ENCODE measurements at places on chromosomes 1 and 21.

GRCh38 chr1:105830571-105831146 is 1225.8 kb upstream of the PRMT6 start:
- no peak for DNase-seq

GRCh38 chr1:90472775-90473174 is 244.3 kb downstream of the BARHL2 start:
- DNase-seq: no peak

DNA sequence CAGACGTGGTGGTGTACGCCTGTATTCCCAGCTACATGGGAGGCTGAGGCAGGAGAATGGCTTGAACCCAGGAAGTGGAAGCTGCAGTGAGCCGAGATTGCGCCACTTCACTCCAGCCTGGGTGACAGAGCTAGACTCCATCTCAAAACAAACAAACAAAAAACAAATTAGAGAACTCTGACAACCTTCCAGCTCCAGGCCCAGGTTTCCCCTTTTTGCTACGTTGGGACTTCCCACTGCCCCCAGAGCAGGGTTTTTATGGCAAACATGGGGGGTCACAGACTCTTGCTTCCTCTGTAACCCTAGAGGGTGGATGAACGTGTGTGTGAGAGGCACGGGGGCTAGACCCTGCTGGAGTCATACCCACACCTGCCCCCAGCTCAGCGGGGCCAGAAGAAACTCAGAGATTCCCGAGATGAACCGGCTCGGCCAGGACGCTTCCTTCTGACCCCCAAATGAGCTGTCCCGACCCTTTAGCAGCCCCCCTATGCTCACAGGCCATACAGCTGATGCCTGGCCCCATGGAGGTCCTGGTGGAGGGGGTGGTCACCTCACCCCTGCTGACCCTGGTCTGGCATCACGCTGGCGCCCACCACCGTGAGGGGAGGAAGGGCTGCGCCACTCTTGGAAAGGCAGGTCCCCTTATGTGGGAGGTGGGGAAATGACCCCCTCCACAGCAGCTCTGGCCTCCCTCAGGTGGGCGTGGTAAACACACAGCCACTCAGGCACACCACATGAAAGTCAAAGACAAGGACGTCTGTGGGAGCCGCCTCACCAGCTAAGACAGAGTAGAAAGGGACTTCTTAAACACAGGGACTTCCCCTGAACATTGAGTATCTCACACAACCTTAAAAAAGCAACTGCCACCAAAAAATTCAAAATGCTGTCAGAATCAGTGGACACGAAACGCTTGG is 7.1 kb downstream of the GPR157 start:
- no peak for DNase-seq

GRCh38 chr1:108049178-108049819 is 84.3 kb upstream of the VAV3 start:
- DNase-seq: no peak

DNA sequence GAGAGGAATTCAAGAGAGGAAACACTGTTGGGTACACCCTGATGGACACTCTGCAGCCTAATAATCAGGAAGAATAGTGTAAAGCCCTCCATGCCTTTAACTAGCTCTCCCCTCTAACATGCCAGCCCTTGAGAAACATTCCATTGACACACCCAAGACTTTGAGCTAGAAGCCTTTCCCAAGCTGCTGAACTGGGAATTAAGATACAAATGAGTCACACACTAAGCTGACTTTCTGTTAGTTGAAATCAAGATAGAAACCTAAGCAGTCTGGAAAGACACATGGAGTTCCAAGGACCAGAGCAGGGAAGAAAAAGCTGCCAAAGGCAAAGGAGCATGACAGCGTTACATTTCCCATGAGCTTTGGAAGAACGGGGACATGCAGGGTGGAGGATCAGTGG is 380.8 kb downstream of the NPHP4 start:
- no peak for DNase-seq

GRCh38 chr1:9201401-9202239 is 33.0 kb upstream of the H6PD start:
- DNase-seq: no peak

GRCh38 chr1:112264553-112264952 is 131.5 kb upstream of the CTTNBP2NL start:
- DNase-seq: no peak

DNA sequence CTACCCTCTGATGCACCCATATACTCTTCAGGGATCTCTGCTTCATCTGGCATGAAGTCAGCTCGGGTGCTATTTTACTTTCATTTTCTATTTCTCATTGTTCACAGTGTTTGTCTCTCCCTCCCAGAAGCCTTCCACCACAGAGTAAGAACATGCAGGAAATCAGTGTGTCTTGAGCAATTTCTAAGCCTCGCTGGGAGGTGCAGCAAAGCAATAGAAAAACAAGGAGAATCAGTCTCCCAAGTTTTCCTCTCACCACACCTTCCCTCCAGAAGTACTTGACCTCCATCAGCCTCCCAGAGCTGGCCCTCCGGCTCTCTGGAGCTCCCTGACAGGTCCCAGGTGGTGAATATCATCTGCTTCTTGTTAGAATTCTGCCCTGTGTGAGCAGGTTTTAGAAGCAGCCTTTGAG is 594.7 kb upstream of the CAMK1G start:
- DNase-seq: no peak

DNA sequence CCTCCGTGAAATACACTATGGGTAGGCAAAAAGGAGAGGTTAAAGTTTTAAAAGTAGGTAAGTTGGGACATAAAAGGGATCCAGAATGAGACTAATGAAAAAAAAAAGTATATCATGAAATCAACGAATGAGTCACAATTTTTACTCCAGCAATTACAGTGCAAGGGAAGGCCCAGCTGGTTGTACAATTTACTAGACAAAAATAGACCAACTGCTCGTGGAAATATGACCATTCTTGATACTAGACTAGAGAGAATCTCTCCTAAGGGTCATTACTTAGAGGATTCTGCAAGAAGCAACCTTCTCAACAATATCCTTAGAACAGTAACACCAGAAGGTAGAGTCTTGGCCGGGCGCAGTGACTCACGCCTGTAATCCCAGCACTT is 55.1 kb upstream of the EFHD2 start:
- no peak for DNase-seq

DNA sequence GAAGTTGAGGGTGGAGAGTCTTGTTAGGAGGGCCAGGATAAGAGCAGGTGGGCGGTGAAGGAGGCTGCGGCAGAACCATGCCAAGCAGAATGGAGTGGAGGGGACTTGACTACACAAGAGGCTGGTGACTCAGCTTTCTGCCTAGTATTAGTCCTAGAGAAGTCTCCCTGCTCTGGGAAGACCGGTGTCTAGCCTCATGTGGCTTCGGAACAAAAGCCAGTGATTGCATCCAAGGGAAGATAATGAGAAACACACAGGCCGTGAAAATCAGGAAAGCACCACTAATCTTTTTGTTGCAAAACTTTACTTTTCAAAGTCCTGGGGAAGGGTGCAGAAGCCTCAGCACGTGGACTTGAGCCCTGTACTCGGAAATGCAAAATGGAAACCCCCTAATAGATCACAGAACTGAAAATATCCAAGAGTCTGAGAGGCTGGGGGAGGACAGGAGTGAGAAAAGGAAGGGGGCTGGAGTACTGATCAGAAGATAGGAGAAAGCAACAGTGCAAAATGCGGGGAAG is 31.4 kb downstream of the DDR2 start:
- no peak for DNase-seq

DNA sequence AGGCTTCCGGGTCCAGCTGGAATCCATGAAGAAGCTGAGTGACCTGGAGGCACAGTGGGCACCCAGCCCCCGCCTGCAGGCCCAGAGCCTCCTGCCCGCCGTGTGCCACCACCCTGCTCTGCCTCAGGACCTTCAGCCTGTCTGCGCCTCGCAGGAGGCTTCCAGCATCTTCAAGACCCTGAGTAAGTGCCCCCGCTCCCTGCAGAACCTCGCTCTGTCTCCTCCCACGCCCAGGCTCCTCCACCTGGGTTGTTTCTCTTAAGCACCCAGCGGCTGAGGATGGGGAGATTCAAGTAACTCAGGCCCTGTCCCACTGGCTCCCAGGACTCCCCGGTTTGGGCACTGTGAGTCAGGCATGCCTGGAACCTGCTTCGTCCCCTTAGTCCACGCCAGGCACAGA is 1.5 kb downstream of the GUCA2B start:
- DNase-seq: no peak

DNA sequence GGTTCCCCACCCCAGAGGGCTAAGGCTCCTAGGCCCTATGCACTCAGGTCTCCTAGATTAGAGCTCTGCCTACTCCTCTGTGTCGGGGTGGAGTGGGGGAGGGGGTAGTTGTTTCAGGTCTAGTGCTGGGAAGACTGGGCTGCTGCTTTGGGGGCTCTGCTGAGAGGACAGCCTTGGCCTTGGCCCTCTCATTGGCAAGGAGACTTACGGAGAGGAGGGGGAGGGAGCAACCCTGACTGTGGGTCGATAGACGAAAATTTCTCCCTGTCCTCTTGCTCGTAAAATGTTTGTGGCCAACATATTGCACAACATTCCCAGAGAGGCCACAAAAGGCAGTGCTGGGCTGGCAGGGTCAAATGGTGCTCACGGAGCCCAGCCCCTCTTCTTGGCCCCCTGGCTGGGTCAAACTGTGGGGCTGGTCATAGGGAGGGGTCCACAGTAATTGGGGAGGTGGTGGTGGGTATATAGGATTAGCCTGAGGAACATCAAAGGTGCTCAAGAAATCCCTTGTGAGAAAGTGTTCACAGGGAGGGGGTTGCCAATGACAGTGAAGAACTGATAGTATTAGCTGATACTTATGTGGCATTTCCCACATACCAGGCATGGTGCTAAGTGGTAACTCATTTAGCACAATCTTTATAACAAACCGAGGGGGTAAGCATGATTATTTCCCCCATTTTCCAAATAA is 8.5 kb upstream of the DMBX1 start:
- DNase-seq: no peak

GRCh38 chr21:28263974-28264373 is 728.7 kb downstream of the LTN1 start:
- no peak for DNase-seq

DNA sequence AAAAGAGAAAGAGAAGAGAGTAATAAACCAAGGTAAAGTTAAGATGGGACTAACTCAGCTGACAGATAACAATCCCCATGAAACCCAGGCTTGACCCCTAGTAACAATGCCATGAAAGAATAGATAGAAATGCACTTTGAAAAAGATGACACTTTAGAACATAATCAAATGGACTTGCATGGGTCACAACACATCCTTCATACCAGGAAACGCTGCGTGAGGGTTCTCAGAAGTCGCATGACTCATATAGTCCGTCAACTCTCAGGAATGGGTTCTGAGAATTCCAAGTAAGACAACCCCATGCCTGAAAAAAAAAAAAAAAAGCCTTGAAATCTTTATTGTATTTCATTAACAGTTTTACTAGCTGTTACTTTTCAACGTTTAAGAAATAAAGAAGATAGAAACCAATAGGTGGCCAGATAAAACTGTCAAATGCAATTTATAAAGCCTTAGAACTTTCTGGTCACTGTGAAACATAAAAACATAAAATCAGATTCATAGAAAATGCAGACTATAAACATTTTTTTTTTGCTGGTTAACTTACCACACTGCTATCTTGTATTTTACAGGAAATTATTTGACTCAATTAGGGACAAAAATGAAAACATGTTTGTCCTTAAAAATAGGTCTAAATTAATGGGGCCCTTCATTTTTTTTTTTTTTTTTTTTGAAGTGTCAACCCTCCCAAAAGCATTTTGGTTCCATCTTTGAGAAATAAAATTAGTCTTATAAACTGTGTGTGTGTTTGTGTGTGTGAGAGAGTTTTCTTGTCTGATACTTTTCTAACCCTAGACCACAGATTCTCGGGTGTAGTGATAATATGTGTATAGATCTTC is 202.1 kb downstream of the NCAM2 start:
- DNase-seq: no peak

DNA sequence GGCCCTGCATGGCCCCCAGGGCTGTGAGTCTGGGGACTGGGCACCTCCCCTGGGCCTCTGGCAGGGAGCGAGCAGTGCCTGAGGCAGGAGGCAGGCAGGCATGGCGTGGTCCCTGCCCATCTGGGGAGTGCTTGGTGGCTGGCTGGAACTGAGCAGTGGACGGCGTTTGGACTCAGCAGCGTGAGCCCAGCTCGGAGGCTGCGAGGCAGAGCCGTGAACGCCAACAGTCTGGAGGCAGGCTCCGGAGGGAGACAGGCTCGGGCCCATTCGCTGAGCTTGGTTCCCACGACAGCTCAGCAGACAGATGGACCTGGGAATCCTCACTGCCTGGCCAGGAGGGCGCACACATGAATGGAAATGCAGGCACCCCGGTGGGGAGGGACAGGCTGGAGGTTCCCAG is 160.7 kb upstream of the POU3F1 start:
- no peak for DNase-seq

DNA sequence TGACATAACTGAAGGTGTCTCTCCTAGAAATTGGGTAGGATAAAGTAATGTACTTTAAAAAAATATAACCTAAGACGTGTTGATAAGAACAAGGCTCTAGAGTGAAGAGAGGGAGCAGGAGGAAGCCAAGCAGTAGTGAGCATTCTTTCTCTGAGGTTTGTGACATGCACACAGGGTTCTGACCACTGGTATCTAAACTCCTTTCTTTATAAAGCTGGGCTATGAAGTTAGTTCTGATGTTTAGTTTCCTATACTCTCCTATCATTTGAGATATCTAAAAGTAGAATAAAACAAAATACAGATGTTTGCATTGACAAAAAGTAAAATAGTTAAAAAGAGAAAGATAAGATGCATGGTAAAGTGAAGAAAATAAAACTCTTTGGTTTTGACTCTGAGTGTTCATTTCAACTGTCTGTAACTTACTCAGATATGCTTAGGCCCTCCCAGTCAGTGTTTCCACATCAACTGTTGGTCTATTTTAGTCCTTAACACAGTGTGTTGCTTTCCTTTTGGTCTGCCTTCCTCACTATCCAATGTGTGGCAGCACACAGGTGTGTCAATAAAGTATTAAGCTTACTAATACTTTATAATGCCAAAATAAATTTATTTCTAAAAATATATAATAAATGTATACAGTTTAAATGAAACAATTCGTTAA is 543.5 kb downstream of the PTPRC start:
- no peak for DNase-seq

- peak; percentile 74 for DNase-seq
These were observed 78.6 kb downstream of the HHAT start for GRCh38 chr1:210407207-210407886.

- no peak for DNase-seq
These were observed 44.3 kb downstream of the LHX9 start for GRCh38 chr1:197961449-197961848.

DNA sequence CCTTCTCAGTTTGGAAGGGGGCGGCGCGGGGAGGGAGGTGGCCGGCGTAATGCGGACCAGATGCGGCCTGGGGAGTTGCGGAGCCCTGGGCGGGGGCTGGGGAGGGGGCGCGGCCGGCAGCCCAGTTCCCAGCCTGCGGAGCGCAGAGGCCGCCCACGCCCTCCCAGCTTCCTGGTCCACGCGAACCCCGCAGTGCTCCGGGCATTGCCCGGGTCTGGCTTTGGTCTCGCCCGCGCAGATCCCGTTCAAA is 695 bp downstream of the DMBX1 start:
- no peak for DNase-seq

GRCh38 chr21:36749935-36750575 is 51.1 kb downstream of the SIM2 start:
- no peak for DNase-seq

DNA sequence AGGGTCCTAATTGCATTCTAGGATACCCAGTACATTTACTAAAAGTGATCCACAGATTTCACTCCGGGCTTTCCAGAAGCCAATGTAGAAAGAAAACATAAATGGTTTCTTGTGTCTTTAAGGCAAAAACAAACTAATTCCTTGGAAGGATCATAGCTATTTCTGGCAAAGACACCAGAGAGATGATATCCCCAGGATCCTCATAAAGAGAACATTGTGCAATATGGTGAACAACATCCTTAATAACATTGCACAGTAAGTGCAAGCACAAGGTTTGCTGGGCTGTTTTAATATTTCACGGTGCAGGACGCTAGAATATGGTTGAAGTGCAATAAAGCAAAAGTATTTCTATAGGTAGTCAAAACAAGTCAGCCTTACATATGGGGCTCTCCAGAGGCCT is 83.0 kb downstream of the NTPCR start:
- DNase-seq: no peak

All from activated naive CD4-positive, alpha-beta T cell (primary cell).